GM23338 (cell line): ENCODE measurements at places on chromosomes 3 and 15. TPM values are rescaled to one million over a fixed set of nuclear protein-coding genes. Genes with fewer than 3 reads are reported as not detected.

GRCh38 chr15:47477341-47477740, 240.0 kb upstream of the SEMA6D start:
- no peak overlapping the region for H3K27ac ChIP-seq
- no peaks in the 10 kb centered on the region for H3K36me3 ChIP-seq
- no peaks in the 10 kb centered on the region for H3K4me1 ChIP-seq
- no peaks in the 10 kb centered on the region for H3K27me3 ChIP-seq

The ATP13A5 gene
- total RNA-seq = not detected in 2 replicates

The ABI3BP gene
- 0.39 and 0.42 TPM in 2 replicates for total RNA-seq

The ALCAM gene
- 29.7 and 36.0 TPM in 2 replicates for total RNA-seq

The CALML4 gene
- 13.4 and 15.8 TPM in 2 replicates for total RNA-seq
